ENCODE measurements at places on chromosomes 4 and X.

DNA sequence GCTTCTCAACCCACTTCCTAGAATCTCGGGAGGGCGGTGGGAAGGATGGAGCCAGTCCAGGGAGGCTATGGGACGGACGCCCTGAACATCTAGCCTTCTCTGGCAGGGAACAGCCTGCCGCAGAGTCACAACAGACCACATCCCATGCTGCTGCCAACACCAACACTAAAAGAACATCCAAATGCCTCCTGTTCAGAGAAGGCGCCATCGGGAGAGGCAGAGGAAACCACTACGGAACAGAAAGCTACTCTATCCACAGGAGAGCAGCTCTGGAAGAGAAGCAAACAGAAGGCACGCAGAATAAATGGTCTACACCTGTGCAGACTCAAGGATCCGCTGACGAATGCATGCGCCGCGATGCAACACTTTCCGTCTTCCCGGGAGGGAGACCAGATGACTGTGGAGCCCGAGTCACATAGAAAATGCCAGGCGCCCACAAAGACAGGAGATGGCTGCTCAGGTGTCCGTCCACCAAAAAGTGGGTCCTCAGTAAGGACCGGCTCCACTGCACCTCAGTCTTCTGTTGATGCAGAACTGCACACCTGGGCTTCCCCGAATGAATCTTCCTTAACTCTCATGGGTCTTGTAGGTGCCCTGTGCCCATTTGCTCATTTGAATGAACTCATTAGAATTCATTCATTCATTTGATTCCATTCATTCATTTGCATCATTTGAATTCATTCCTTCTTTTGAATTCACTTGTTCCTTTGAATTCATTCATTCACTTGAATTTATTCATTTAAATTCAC is 217.5 kb downstream of the DHRSX start:
- DNase-seq: no peak

- DNase-seq: no peak
Observed at GRCh38 chr4:140935254-140935653, 179.1 kb upstream of the TBC1D9 start.

- DNase-seq: no peak
Observed at GRCh38 chrX:33735182-33735581, 396.9 kb downstream of the FAM47A start.

- DNase-seq: no peak
Observed at GRCh38 chr4:56195025-56195424, 192.3 kb downstream of the AASDH start.

- no peak for DNase-seq
Observed at GRCh38 chr4:76904646-76905190, 6.8 kb upstream of the SOWAHB start.

- no peak for DNase-seq
Observed at GRCh38 chr4:189305500-189305899, 635.2 kb upstream of the FRG1 start.

DNA sequence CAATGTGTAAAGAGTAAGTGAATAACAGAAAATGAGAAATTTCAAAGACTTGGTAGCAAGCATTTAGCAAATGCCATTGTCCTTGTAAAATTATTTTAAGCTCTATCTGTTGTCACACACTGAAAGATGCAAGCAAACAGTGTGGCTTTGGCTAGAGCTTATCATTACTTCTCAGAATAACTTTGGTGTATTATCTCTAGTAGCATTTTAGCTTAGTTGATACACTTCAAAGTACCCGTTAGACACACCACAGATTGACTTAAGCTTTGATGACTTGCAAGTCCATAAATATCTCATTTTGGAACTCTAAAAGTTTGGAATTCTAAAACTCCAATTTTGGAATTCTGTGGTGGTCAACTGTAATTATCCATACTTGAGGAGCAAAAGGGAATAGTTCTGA is 98.6 kb downstream of the PDLIM5 start:
- no peak for DNase-seq

Data from stimulated activated CD4-positive, alpha-beta T cell treated with anti-CD3 and anti-CD28 coated beads, Interleukin-1b, Interleukin-23, amount 100 ng/mL, for 1 hour (primary cell).